Caco-2 (cell line): ENCODE measurements at places on chromosomes 11 and 22. TPM values are rescaled to one million over a fixed set of nuclear protein-coding genes. Genes with fewer than 3 reads are reported as not detected.

The CNTF gene
- 3.3 and 3.6 TPM in 2 replicates for total RNA-seq

GRCh38 chr11:92501066-92501739 lies 276.6 kb downstream of the FAT3 start:
- H3K4me1 ChIP-seq: no peaks in the 10 kb centered on the region
- no peaks in the 10 kb centered on the region; the same call in 1 of the 2 replicates for H3K27me3 ChIP-seq
- no peak overlapping the region for H3K4me3 ChIP-seq
- no peak overlapping the region for H3K27ac ChIP-seq

DNA sequence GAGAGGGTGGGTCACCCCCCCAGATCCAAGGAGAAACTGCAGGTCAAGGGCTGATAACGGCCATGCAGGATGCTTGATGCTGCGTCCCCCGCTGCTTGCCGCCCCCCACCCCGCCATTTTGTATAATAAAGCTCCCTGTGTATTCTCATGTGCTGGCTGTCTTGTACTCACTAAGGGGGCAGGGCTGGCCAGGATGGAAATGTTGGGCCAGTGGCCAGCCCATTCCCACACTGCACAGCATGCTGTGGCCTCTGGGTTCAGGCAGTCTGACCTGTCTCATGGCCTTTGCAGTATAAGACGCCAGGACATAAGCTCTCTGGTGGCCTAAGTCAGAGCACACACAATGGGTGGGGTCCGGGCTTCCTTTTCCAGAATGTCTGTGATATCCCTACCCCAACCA lies 421 bp upstream of the PRR33 start:
- no peaks in the 10 kb centered on the region for H3K36me3 ChIP-seq
- no peaks in the 10 kb centered on the region for H3K4me1 ChIP-seq
- H3K4me3 ChIP-seq: no peak overlapping the region

The CEP126 gene
- 4.3 and 4.6 TPM in 2 replicates for total RNA-seq

GRCh38 chr11:100730266-100730665 lies 43.2 kb downstream of the ARHGAP42 start:
- H3K4me1 ChIP-seq: peaks cover 15% of the 10 kb centered on the region
- H3K27me3 ChIP-seq: no peaks in the 10 kb centered on the region
- H3K4me3 ChIP-seq: no peak overlapping the region
- DNase-seq: no peak
- no peak overlapping the region for H3K27ac ChIP-seq

- H3K4me1 ChIP-seq: peaks cover 60% of the 10 kb centered on the region
- peak overlapping the region; percentile 75 for H3K27ac ChIP-seq
Observed at GRCh38 chr11:78363024-78363619, 54.5 kb downstream of the GAB2 start.

DNA sequence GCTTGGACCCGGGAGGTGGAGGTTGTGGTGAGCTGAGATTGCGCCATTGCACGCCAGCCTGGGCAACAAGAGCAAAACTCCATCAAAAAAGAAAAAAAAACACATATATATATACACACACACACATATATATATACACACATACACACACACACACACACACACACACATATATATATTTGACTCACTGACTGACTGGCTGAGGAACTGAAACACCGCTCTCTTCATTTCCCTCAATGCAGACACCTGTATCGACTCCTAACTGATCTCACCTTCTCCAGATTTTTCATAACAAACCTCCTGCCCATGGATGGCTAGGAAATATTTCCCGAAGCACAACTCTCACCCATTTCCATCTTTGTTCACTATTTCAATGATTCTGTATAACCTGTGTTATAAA lies 140.7 kb upstream of the ANO3 start:
- no peak overlapping the region for H3K27ac ChIP-seq
- no peak overlapping the region for H3K4me3 ChIP-seq
- DNase-seq: no peak
- H3K4me1 ChIP-seq: peaks cover 51% of the 10 kb centered on the region

DNA sequence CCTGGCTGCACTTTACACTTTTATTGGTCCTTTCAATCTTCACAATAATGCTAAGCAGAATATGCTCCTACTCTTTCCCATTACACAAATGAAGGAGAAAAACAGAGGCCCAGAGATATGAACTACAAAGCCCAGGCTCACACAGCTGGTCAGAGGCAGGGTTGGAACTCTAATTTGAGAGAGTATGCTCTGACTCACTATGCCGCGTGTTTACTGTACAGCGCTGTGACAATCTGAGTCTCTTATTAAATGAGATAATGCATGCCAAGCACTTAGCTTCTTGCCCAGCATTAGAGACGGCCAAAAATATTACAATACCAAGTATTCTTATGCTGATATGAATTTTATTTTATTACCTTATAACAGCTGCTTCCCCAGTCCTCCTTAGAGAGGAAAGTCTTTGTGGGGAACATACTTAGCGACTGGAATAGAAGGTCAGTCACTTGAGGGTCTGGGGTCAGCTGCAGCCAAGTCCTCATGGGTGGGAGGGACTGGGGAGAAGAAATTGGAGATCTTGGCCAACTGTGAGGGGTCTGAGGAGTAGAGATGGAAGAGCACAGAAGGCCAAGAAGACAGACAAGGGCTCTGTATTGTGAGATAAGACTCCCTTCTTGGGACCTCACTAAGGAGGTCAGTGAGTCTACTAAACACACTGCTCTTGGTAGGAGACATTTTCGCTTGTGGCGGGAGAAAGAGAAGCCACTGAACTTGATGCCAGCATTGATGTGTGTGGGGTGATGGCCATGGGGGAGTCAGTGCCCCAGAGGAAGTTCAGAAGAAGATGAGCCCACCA lies 150.8 kb upstream of the TIMP3 start:
- H3K36me3 ChIP-seq: no peaks in the 10 kb centered on the region
- no peak for DNase-seq
- no peak overlapping the region for H3K27ac ChIP-seq
- no peak overlapping the region for H3K4me3 ChIP-seq
- H3K27me3 ChIP-seq: no peaks in the 10 kb centered on the region

DNA sequence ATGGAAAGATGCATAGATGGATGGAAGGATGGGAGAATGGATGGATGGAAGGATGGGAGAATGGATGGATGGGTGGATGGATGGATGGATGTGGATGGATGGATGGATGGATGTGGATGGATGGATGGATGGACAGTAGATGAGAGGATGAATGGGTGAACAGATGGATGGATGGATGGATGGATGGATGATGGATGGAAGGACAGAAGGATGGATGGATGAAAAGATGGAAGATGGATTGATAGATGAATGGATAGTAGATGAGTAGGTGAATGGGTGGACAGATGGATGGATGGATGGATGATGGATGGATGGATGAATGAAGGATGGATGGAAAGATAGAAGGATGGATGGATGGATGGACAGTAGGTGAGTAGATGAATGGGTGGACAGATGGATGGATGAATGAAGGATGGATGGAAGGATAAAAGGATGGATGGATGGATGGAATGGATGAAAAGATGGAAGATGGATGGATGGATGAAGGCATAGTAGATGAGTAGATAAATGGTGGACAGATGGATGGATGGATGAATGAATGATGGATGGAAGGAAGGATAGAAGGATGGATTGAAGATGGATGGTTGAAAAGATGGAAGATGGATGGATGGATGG lies 15.5 kb downstream of the FGF3 start:
- no peaks in the 10 kb centered on the region for H3K4me1 ChIP-seq
- DNase-seq: no peak
- H3K27ac ChIP-seq: no peak overlapping the region
- H3K36me3 ChIP-seq: no peaks in the 10 kb centered on the region
- H3K27me3 ChIP-seq: no peaks in the 10 kb centered on the region

The NLRP14 gene
- total RNA-seq: not detected in 2 replicates

DNA sequence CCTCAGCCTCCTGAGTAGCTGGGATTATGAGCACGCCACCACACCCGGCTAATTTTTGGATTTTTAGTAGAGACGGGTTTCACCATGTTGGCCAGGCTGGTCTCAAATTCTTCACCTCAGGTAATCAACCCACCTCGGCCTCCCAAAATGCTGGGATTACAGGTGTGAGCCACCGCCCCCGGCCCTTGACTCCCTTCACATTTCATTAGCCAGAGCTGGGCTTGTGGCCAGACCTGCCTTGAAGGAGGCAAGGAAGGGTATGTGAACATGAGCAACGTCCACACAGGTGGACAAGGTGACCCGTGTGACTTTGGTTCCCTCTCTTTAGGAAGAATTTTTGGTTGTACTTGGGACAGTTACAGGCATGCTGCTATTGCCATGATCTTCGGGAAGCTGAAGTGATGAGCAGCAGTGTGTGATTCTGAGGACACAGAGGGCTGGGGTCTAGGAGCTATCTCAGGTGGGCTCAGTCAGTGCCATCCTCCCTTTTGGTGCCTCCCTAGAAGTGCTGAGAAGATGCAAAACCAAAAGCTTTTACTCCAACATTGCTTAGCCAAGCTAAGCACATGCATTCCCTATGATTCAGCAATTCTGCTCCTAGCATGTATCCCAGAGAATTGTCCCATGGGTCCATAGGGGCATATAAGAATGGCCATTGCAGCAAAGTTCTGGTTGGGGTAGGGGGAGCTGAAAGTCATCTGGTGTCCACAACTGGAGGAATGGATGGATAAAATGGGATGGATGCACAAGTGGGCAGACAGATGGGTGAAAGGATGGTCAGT lies 6.1 kb downstream of the AP5B1 start:
- no peak overlapping the region for H3K27ac ChIP-seq
- H3K4me3 ChIP-seq: no peak overlapping the region
- H3K36me3 ChIP-seq: no peaks in the 10 kb centered on the region; the same call in none of the 2 replicates
- DNase-seq: no peak

- H3K36me3 ChIP-seq: no peaks in the 10 kb centered on the region
- H3K4me1 ChIP-seq: no peaks in the 10 kb centered on the region
- H3K27me3 ChIP-seq: no peaks in the 10 kb centered on the region
- H3K27ac ChIP-seq: no peak overlapping the region
Observed at GRCh38 chr22:48748113-48748859, 1079.4 kb downstream of the BRD1 start.

DNA sequence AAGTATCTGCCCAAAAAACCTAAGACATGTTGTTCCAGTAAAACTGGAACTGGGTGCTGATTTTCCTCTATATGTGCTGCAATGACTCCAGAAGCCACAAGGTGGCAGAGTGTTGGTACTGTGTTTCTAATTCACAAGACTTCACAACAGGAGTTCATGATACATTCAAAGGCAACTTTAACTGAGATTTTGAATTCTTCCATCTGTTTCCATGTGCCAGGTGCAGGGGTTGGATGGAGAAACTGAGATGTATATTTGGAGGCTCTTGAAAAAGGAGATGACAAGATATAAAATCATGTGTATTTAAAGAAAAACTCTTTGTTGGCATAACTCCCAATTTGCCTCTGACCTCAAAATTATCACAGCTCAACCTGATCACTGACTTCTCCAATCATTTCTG lies 1098.6 kb upstream of the CCDC90B start:
- no peak overlapping the region for H3K4me3 ChIP-seq
- H3K27me3 ChIP-seq: no peaks in the 10 kb centered on the region; the same call in 1 of the 2 replicates
- H3K36me3 ChIP-seq: no peaks in the 10 kb centered on the region
- H3K27ac ChIP-seq: no peak overlapping the region

DNA sequence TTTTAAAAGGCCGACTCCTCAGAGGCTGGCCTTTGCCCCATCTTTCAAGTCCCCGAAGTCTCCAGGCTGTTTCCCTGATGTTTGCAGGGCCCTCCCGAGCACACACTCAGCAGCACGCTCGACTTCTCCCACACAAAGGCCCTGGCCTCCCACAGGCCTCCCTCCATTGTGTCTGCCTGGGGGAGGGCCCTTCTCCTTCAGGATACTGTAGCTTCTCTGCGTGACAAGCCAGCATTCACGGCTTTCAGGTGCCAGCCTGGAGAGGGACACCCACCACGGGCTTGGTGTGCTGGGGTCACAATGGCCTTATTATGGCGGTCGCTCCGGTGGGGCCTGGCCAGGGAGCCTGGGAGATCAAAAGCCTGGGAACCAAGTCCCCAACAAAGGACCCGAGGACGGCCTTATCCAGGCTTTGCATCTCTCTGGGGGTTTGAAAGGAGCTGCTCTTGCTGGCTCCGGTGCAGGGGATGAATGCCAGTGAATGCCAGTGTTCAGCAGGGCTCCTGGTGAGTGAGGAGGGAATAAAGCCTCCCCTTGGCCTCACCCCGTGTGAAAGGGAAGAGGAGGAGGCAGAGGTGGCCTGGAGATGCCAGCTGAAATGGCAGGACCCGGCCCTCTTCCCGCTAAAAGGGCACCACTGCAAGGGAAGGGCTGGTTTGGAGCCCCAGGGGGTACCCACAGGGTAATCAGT lies 55.0 kb downstream of the TRAF6 start:
- DNase-seq: no peak
- no peak overlapping the region for H3K4me3 ChIP-seq
- no peaks in the 10 kb centered on the region for H3K36me3 ChIP-seq
- peak overlapping the region; percentile 32 for H3K27ac ChIP-seq
- no peaks in the 10 kb centered on the region for H3K27me3 ChIP-seq
